ENCODE measurements at places on chromosomes 16 and 17.

- DNase-seq: no peak
Measured at GRCh38 chr17:8707332-8708024, 37.2 kb downstream of the CCDC42 start.

- DNase-seq: no peak
Measured at GRCh38 chr16:82750068-82750467, 123.3 kb downstream of the CDH13 start.

DNA sequence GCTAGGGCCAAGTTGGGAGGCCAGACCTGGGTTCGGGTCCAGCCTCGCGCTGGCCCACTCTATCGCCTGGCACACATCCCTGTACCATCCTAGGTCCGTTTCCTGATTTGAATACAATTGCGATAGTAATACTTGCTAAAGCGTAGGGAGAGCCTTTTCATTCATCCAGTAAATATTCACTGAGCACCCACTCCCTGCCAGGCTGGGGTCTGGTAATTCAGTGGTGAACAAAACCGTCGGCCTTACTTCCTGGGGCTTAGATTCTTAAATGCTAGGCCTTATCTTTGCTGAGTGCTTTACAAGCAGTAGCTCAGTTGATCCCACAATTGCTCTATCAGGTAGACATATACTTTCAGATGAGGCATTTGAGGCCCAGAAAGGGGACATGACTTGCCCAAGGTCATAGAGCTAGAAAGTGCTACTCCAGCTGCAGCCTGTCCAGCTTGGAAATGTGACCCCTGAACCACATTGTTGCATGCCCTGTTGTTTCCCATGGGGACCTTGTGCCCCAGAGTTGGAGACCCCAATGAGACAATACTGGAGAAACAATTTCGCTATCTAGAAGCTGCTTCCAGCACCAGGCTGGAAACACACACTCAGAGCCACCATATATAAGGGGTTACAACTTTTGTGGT lies 691 bp downstream of the USB1 start:
- no peak for DNase-seq

DNA sequence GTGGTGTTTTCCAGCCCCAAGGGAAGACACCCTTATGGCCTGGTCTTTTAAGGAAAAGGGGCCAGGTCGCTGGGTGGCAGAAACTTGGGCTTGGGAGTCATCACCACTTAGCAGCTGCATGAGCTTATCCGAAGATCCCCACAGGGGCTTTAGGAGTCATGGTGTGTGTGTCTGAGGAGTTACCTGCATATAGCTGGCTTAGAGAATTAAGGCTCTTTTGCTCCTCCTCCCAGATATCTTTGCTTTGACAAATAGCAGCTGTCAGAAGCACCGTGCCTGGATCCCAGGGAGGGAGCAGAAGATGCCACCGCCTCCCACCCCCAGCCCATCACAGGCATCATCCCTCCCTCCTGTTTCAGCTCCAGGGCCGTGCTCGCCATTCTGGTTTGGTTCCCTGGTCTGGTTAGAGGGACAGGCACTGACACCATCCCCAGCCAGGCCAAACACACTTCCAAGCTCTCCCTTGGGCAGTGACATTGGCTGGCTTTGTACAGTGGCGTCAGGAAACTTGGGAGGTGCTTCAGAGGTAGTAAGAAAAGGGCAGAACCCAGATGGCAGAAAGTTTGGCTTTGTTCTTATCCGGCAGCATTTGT lies 17.4 kb downstream of the LDHD start:
- DNase-seq: no peak

DNA sequence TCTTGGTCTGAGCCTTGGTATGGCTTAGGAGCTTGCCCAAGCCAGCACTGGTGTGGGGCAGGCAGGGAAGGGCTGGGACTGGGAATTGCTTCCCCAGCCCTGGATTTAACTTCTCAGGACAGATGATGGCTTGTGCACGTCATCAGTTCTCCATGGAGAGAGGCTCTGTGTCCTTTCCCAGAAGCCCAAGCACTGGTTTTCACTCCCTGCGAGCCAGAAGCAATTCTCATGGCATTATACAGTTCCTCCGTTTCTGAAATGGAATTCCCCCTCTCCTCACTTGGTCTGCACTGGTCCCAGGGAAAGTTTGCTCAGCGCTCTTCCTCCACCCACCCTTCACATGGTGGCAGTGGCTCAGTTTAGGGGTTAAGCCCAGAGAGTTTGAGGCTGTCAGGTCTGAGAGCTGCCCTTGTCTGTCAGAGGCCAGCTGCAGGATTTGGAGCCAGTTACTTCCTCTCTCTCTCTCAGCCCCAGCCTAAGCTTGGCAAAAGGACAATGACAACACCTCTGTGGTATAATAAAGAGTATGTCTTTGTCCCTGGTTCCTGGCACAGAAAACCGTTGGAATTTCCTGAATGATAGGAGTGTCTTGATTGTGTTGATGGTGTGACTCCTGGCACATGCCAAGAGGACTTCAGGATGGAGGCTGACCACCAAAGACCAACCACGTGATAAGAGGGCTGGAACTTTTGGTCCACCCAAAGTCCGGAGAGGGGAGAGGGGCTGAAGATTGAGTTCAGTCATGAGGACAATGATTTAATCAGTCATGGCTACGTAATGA lies 219.6 kb upstream of the TNRC6C start:
- no peak for DNase-seq

DNA sequence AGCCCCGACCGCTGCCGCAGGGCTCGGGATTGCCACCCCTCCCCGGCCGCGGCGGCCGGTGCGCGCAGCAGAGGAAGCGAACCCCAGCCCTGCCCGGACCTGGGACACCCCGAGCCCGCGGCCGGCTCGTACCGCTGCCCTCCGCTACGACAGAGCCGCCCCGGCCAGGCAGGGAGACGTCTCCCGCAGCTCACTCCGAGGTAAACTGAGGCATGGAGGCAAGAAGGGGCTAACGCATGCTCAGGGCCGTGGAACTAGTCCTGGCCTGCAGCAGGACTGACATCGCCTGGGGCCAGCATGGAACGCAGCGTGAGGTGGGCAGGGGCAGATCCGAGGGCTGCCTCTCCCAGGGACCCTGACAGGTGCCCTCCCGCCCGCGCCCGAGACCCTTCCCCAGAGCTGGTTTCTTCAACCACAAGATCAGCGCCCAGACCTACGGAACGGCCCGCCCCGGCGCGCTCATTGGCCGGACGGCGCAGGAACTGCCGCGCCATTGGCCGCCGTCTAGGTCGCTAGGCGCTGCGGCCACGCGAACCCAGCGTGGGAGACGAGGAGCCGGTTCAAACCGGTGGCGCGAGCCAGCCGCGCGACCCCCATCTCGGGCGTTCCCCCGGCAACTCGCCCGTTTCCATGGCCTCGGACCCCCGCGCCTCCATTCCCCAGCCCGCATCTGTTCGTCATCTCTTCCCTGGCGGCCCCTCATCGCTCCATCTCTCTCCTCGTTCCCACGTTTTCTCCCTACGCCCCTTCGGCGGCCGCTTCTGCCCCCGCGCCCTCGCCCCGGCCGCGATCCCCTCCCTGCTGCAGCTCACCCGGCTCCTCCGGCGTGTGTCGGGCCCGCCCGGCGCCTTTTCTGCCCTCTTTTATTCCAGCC lies at the start of gene SLC43A2:
Gene SLC43A2, minus strand, starts transcription at position 853 of the 874 bp plus-strand sequence. CDS start 960 bp downstream, outside the sequence.
- peak; percentile 87 for DNase-seq

GRCh38 chr17:60538726-60539125 lies 12.7 kb upstream of the APPBP2 start:
- DNase-seq: no peak

GRCh38 chr16:86124321-86124720 lies 225.4 kb downstream of the IRF8 start:
- DNase-seq: no peak

DNA sequence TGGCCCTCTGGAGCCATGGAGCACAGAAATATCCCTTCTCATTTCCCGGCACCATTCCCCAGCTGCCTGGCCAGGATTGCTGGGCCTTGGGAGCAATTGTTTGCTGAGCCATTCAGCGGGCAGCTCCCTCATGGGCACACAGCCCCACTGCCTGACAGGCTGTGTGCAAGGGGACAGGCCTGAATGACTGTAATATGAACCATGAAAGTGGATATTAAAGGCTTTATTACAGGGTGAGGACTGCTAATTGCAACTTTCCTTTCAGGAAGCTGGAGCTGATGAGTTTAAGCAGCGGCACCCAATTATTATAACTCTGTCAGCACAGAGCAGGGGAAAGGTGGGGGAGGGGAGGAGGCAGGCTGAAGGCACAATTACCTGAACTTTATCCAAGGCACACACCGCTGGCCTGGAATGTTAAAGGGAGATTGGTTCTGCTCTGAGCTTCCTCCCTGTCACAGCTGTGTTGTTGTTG lies 159.8 kb upstream of the SDK2 start:
- DNase-seq: peak; percentile 88

DNA sequence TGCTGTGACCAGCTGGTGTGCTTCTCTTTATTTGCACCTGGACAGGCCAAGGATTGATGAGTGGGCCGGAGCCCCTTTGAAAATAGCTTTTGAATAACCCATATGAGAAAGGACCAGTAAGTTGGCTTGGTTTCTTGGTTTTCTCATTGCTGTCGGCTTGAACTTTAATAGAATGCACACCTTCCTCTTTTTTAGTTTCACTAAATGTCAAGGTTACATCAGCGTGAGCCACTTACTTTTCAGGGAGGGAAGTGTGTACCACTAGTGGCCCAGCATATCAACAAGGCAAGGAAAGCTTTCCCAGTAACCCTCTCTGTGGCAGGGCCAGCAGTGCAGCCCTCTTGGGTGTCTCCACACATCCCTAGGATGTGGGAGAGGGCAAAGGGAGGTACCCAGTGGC lies 433.3 kb downstream of the CA10 start:
- DNase-seq: no peak

GRCh38 chr16:72309001-72309400 lies 137.0 kb upstream of the PMFBP1 start:
- DNase-seq: no peak

DNA sequence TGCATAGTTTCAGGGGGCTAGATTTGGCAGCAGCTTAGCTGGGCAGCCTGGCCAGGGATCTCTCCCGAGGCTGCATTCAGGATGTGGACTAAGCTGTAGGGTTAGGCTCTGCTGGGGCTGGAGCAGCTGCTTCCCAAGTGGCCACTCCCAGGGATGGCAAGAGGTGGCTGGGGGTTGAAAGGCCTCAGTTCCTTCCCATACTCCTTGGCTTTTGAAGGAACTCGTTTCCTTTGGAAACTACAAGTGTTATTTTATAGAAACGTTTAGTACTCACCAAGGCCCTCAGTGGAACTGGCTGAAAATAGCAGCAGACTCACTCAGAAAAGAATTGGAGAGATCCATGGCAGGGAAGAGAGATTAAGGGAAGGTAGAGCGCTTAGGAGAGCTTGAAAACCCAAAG lies 76.4 kb downstream of the WWP2 start:
- no peak for DNase-seq

- DNase-seq: no peak
Measured at GRCh38 chr17:50201276-50201854, at the start of gene COL1A1. TSS of gene COL1A1 (minus strand) at chr17:50201631. CDS start at chr17:50201513, 118 bp downstream.

- no peak for DNase-seq
Measured at GRCh38 chr16:4507588-4508345, 30.8 kb downstream of the CDIP1 start.

DNA sequence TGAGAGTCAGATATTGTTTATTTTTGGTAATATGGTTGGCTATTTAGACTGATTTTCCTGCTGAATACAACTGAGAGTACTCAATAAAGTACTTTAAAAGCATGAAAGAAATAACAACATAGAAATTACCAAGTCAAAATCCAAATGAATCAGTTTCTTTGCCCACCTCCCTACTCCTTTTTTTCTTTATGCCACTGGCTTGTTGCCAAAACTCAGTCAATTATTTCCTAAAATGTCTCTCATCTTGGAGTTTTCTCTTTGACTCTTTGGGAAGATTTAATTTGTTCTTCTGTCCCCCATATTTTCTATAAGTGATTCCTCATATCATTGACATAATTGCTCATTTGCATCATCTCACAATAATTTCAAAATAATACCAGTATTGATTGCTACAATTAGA lies 2.6 kb upstream of the OMG start:
- DNase-seq: peak; percentile 38

- DNase-seq: no peak
Measured at GRCh38 chr16:15034266-15035162, 21.4 kb downstream of the NTAN1 start.

- DNase-seq: no peak
Measured at GRCh38 chr17:19418251-19418992, 7.4 kb downstream of the RNF112 start.

GRCh38 chr17:13024016-13024415 lies 6.2 kb upstream of the ELAC2 start:
- no peak for DNase-seq

DNA sequence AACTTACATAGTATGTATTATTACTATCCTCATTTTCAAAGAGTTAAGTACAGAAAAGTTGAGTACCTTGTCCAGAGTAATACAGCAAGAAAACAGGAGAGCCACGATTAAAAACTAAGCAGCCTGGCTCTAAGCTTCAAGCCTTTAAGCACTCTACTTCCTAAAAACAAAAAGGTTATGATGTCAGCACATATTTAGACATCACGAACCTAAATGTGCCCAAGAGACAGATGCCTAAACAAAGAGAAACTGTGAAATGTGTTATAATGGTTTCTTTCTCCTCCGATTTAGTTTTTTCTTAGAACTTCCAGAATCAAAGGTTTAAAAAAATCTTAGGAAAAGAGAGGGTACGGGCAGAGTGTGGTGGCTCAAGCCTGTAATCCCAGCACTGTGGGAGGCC lies 151.0 kb downstream of the VPS53 start:
- no peak for DNase-seq

GRCh38 chr17:20925091-20925490 lies 117.7 kb downstream of the USP22 start:
- no peak for DNase-seq

DNA sequence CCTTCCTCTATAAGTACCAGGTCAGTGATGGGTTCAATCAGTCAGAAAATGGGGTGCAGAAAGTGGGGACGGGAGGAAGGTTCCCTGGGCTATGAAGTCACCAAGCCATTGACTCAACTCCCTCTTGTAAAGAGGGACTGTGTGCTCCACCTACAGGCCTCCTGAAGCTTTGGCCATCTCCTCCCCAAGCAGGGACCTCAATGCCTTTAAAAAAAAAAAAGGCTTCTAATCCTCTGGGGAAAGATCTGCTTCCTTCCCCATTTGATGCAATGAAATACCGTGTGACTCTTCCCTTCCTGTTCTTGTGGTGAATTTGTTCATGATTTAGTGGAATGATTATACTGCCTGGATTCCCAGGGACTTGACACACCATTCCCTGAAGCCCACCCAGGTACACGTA lies 30.8 kb downstream of the VWA3A start:
- no peak for DNase-seq

- DNase-seq: no peak
Measured at GRCh38 chr17:31582151-31582907, 190.9 kb downstream of the RAB11FIP4 start.

DNA sequence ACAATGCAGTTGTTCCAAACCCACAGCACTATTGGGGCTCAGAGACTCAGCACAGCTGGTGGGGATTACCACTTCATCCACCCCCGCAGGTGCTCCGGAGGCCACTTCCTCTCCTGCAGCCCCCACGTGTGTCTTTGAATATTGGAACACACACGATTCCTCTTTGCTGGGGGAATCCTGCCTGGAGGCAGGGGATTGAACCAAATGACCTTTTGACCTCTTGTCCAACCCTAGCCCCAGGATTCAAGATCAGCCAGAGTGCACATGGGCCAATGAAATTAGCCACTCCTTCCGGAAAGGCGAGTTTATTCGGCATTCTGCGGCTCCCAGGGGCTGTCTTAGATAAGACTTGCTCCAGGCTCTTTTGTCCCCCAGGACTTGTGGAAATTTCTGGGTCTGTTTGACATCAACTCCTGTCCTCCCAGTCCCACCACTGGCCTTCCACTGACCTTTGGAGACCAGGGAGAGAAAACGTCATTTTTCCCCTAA lies 350.2 kb downstream of the FOXL1 start:
- DNase-seq: no peak

- DNase-seq: no peak
Measured at GRCh38 chr17:59372138-59372751, 40.8 kb downstream of the YPEL2 start.

Measured in NCI-H1417 (cell line).